ENCODE measurements at places on chromosomes 7 and 10. TPM values are rescaled to one million over a fixed set of nuclear protein-coding genes. Genes with fewer than 3 reads are reported as not detected.

The ADIRF gene
- total RNA-seq, result not detected

The SVOPL gene
- 0.70 TPM for total RNA-seq

The ABCB4 gene
- total RNA-seq, result 0.43 TPM

The PRLHR gene
- total RNA-seq, result not detected

GRCh38 chr10:71214641-71215559 lies 2.5 kb downstream of the UNC5B start:
- no peak for DNase-seq
- peaks cover 14% of the 10 kb centered on the region for H3K4me1 ChIP-seq

- H3K4me3 ChIP-seq, result no peak overlapping the region
- DNase-seq, result no peak
- no peaks in the 10 kb centered on the region for H3K4me1 ChIP-seq
- H3K27me3 ChIP-seq, result no peaks in the 10 kb centered on the region
These were observed 208.1 kb downstream of the NEBL start for GRCh38 chr10:20688797-20689544.

DNA sequence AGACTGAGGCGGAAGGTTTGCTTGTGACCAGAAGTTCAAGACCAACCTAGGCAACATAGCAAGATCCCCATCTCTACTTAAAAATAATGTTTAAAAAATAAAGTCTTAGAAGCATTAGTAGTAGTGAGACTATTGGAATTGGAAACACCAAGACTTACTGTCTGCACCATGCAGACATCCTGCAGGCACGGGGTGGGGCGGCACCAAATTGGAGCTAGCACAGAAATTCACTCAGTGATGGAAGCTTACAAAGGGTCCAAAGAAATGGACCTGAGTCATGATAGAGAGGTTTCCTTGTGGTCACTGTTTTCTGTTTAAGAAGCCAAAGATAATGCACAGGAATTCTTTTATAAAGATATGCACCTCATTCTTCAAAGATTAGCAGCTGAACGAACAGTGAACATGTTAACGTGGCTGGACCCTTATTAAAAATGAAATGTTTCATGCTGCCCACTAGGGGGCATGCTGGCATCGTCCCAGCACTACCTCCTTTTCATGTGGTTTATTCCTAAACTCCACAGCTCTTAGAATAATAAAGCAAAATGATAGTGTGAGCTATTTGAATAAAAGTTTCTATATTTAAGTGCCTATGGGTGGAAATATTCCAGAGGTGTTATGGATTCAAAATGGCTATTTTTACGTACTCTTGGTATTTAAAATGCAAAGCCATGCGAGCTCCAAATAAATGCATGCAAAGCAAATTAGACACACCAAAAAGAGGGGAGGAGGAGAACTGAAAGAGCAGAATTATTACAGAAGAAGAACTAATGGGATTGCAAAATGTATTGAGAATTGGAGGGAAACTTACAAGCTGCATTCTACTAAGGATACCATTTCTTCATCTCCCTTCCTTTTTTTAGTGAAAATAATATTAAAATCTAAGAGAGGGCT lies 28.6 kb downstream of the PDSS1 start:
- peaks cover 24% of the 10 kb centered on the region for H3K36me3 ChIP-seq
- no peak overlapping the region for H3K4me3 ChIP-seq
- no peaks in the 10 kb centered on the region for H3K27me3 ChIP-seq
- DNase-seq, result peak; percentile 25

DNA sequence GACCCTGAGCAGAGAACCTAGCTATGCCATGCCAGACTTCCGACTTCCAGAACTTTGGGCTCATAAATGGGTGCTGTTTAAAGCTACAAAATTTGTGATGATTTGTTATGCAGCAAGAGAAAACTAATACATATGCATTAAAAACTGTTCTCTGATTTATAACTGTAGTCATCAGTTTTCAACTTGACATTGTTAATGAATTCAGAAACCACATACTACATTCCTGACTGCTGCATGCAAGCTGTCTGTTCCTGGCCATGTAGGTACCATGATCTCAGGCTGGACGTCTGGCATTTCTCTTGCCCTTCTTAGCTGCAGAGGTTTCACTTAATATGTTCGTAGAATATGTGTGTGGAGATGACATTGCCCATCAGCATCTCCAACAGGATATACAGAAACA lies 28.4 kb downstream of the MKX start:
- no peak overlapping the region for H3K27ac ChIP-seq
- no peak for DNase-seq
- H3K27me3 ChIP-seq, result peaks cover 41% of the 10 kb centered on the region
- no peaks in the 10 kb centered on the region for H3K36me3 ChIP-seq

- DNase-seq, result no peak
- H3K4me1 ChIP-seq, result peaks cover 13% of the 10 kb centered on the region
- H3K4me3 ChIP-seq, result no peak overlapping the region
- H3K27me3 ChIP-seq, result no peaks in the 10 kb centered on the region
These were observed 93.0 kb upstream of the SP4 start for GRCh38 chr7:21334906-21335305.

DNA sequence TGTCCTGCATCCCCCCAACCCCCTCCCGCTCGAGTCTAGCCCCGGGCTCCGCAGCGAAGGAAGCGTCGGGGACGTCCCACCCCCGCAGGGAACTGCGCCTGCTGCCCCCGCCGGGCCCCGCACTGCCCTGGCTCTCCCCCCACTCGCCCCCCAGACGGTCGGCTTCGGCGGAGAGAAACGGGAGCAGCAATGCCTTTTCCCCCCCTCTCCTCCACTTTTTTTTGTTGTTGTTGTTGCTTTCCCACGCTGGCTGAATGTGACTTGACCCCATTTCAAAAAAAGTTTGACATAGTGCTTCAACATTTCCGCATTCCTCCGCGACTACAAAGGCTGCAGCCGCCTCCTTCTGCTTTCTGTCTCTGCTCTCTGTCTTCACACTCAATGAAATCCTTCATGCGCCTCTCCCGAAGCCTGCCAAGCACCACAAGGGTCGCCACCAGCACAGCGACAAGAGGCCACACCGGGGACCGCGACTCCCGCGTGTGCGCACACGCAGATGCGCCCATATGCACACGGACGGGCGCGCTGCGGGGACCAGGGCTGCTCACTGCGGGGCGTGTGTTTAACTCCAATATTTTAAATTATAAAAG lies 1.0 kb downstream of the CDK6 start:
- H3K36me3 ChIP-seq, result peaks cover 38% of the 10 kb centered on the region
- peak; percentile 62 for DNase-seq
- peak overlapping the region; percentile 91 for H3K27ac ChIP-seq
- H3K4me1 ChIP-seq, result peaks cover 26% of the 10 kb centered on the region

- no peak for DNase-seq
- H3K4me3 ChIP-seq, result no peak overlapping the region
These were observed 207.9 kb downstream of the CACNA2D1 start for GRCh38 chr7:82235713-82236112.

GRCh38 chr10:35707642-35708425 lies 65.7 kb upstream of the FZD8 start:
- H3K27ac ChIP-seq, result no peak overlapping the region
- H3K4me1 ChIP-seq, result no peaks in the 10 kb centered on the region
- peaks cover 8% of the 10 kb centered on the region for H3K27me3 ChIP-seq
- DNase-seq, result no peak

- H3K36me3 ChIP-seq, result no peaks in the 10 kb centered on the region
- no peak overlapping the region for H3K27ac ChIP-seq
- DNase-seq, result no peak
- no peak overlapping the region for H3K4me3 ChIP-seq
- H3K4me1 ChIP-seq, result no peaks in the 10 kb centered on the region
These were observed 223.7 kb downstream of the MAD1L1 start for GRCh38 chr7:2008936-2009540.

GRCh38 chr10:117761695-117762094 lies 219.1 kb downstream of the EMX2 start:
- H3K4me1 ChIP-seq, result no peaks in the 10 kb centered on the region
- DNase-seq, result no peak
- H3K36me3 ChIP-seq, result no peaks in the 10 kb centered on the region
- H3K27me3 ChIP-seq, result peaks cover 6% of the 10 kb centered on the region
- H3K4me3 ChIP-seq, result no peak overlapping the region

GRCh38 chr10:86186633-86187032 lies 180.0 kb downstream of the GRID1 start:
- DNase-seq, result no peak
- H3K4me3 ChIP-seq, result no peak overlapping the region
- H3K4me1 ChIP-seq, result no peaks in the 10 kb centered on the region
- H3K36me3 ChIP-seq, result no peaks in the 10 kb centered on the region
- H3K27me3 ChIP-seq, result peaks cover 11% of the 10 kb centered on the region
- no peak overlapping the region for H3K27ac ChIP-seq

All from activated naive CD8-positive, alpha-beta T cell treated with anti-CD3 and anti-CD28 coated beads for 36 hours (primary cell).